Stimulated activated CD8-positive, alpha-beta memory T cell treated with anti-CD3 and anti-CD28 coated beads, Interleukin-4, amount 100 ng/mL, for 1 hour (primary cell): ENCODE measurements at places on chromosomes 7 and 10.

DNA sequence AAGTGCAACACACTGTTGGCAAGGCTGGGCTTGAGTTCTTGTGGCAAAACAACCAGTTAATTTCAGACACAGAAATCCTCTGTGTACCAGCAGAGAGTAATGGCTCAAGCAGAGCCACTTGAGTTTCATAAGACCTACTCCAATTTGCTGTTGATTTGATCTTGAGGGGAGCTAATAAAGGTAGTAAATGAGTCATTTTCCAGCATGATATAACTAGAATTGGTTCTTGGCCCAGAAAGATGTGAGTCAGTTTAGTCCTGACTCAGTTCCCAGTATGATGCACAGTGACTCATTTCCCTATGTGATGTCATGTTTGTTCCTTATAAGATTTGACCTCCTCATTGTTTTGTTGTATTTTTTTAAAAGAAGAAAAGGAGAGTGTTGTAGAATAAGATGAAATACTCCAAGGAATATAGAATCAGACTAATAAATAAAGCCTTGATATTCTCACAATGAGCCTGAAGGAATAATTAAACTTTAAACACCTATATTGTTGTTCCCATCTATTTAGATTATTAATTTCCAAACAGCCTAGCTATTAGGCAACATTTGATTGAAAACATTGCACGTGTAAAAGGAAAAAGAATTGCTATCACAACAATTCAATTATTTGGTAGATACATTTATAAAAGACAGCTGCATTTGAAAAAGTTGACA, 186.2 kb downstream of the REEP3 start:
- no peak for DNase-seq

GRCh38 chr7:27146491-27147198, 929 bp downstream of the HOXA6 start:
- no peak for DNase-seq

DNA sequence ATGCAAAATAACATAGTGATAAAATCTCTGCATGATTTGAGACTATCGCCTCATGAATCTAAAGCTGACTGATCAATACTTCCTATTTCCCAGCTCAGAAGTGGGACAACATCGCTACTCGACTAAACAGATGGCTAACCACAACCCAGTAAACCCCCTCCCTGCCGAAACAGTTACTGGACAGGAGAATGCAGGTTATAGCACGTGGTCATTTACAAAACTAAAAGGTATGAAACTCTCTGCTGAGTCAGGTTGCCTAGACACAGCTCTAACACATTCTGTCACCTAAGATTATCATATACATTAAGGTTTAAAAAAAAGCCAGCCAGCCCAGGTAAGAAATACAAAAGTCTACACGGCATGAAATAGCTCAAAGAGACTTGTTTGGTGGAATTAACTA, 64.0 kb downstream of the CTBP2 start:
- no peak for DNase-seq

- no peak for DNase-seq
Measured at GRCh38 chr10:80204677-80205476, 460 bp downstream of the ANXA11 start.

- no peak for DNase-seq
Measured at GRCh38 chr10:107433605-107434004, 269.1 kb upstream of the SORCS1 start.

GRCh38 chr10:72068901-72069446, 19.4 kb downstream of the SPOCK2 start:
- no peak for DNase-seq

DNA sequence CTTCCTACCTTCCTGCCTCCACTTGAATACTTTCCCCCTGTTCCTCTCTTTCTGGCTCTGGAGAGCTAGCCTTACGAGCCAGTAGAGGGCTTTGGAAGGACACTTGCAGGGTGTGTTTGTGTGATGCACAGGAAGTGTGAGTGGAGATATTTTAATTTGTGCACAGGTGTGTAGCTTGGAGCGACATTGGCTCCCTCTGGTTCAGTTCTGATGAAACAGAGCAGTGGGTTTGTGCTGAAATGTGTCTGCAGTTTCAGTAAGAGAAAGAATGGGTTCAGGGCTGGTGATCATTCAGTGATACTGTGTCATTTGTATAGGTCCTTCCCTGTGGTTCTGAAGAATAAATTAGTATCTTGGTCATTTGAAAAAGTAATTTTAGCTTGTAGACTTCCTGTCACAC, 86.9 kb downstream of the SND1 start:
- no peak for DNase-seq

- DNase-seq: no peak
Measured at GRCh38 chr7:25319707-25320106, 91.4 kb upstream of the NPVF start.
